ENCODE measurements at places on chromosomes 1 and 21.

- DNase-seq = peak; percentile 27
Observed at GRCh38 chr1:145908653-145909052, 1.2 kb downstream of the ITGA10 start.

- peak; percentile 36 for DNase-seq
Observed at GRCh38 chr1:157163273-157164127, 25.3 kb upstream of the ETV3 start.

- DNase-seq = peak; percentile 29
Observed at GRCh38 chr1:215285013-215285800, 202.7 kb downstream of the KCNK2 start.

DNA sequence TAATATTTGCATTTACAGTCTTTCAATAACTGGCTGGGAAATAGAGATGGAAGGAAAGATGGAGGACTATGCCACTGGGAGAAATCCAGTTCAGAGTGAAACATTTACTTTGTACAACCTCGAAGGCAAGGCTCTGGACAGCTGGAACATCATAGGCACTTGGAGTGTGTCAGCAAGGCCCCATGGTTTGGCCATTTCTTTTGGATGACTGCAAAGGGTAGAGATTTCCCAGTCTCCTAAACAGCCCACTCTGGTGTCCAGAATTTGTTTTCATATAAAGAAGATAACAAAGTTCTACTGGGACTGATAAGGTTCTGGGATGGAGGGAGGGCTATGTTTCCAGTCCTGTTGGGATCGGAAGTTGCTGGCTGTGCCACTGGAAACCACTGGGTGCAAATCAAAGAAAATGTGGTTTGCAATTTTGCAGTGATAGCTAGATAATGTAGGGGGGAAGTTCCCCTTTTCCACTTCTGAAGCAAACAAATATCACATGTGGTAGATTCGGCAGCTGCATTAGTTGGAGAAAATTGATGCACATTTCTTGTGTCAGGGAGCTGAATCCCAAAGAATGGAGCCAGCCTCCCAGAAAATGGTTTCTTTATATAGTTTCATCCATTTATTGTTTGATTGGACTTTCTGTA, 16.2 kb downstream of the KCND3 start:
- DNase-seq = no peak

- no peak for DNase-seq
Observed at GRCh38 chr1:234234199-234234598, 139.1 kb upstream of the COA6 start.

DNA sequence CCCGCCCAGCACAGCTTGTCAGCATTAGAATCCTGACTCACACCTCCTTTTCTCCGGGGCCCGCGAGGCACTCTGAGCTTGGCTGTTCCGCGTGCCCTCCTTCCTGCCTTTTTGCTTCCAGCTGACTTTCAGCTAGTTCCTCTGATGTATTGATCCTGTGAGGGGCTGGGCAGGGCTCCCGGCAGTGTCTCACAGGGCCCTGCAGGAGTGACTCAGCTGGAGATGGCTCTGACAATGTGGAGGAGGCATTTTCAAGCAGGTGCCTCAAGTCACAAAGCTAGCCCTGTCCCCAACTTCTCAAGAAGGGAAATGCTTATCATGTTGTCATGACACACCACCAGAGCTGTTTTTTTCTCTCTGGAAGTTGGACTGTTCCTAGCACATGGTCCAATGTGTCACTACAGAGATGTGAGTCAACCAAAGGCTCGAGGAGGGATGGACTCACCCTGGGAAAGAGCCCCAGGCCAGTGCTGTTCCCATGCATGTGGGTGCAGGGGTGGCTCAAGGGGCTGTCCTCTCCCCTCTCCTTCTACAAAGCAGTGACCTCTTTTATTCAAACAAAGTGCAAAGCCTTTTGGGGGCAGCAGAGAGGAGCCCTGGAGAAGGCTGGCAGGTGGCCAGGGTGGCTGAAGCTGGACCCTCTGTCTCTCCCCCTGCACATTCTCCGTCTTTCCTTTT, 30.6 kb downstream of the SYT6 start:
- DNase-seq = peak; percentile 44

DNA sequence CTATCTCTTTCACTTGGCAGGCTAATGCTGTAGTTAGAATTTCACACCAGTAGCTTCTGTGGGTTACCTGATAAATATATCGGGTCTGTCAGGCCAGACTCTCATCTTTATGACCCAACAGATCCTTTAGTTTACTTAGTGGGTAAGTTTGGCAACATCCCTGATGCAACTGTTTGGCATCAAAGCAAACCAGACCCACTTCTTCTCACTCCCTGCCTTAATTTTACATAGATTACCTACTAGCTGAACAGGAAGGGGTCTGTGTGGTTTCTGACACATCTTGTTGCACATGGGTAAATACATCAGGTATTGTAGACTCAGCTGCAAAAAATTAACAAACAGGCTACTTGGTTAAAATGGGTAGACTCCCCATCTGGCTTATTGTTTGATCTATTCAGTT, 3.2 kb upstream of the GUK1 start:
- DNase-seq = no peak

- DNase-seq = peak; percentile 83
Observed at GRCh38 chr1:164651351-164651951, 92.5 kb downstream of the PBX1 start.

- peak; percentile 94 for DNase-seq
Observed at GRCh38 chr1:8941906-8942305, 3.8 kb upstream of the CA6 start.

DNA sequence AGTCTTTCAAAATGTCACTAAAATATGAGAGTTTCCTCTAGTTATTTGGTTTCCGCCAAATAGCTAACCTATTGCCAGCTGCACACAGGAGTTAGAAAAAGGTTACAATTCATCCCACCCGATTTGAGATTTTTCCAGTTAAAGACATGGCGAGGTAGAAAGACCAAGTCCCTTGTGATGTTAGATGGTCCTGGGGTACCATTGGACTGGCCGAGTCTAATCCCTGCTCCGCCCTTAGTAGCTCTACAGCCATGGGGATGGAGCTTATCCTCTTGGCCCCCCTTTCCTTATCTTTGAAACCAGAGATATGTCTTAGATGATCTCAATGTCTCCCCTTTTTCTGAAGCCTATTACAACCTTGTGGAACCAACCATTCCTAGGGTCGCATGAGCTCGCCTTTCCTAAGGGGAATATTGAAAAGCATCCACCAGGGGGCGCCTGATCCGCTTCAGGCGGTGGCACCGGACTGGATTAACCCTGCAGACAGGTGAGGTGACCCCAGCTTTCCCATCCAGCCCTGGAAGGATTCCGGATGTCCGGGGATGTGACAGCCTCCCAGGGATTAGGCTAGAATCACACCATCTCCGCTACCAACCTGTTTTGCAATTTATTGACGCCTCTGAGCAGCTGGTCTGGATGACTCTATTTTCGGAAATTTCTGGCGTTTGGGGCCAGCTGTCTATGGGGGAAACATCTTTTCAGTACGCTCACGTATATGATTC, 68.3 kb upstream of the SIM2 start:
- DNase-seq = peak; percentile 36

- DNase-seq = no peak
Observed at GRCh38 chr1:229217716-229218115, 53.2 kb upstream of the RAB4A start.

GRCh38 chr1:47940779-47941178, 56.4 kb downstream of the TRABD2B start:
- DNase-seq = no peak

DNA sequence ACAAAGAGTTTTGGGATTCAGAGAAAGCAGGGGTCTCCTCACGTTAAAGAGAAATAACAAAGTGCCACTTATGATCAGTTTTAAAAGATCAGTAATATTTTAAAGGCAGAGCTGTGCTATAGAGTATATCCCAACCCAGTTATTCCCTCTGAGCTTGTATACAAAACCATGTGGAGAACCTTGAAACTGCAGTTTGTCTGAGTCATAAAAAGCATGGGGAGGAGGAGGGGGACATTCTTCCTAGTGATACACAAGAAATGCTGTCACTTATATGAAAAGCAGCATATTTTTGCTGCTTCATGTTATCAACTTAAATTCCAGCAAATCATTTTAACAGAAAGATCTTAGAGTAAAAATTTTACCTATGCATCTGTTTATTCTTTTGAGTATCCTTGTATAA, 244.5 kb downstream of the GPR52 start:
- DNase-seq = peak; percentile 41

DNA sequence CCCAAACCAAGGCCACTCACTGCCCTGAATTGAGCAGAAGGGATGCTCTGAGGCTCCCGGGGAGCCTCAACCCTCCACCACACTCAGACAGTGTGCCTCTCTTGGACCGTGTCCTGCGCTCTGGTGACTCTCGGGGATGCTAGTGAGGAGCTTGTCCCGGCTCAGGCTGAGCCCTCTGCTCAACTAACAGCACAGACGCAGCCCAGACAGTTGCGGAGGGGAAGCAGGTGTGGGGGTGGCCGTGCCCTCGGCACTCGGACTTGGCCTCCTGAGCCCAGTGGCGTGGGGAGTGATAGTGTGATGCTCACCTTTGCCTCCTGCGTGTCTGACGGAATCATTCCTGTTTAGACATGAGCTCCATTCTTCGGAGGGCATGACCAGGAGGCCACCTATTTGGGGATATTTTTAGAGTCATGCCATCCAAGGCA, 15.4 kb upstream of the SLC19A1 start:
- DNase-seq = no peak

- no peak for DNase-seq
Observed at GRCh38 chr1:31787261-31787660, 23.1 kb upstream of the ADGRB2 start.

DNA sequence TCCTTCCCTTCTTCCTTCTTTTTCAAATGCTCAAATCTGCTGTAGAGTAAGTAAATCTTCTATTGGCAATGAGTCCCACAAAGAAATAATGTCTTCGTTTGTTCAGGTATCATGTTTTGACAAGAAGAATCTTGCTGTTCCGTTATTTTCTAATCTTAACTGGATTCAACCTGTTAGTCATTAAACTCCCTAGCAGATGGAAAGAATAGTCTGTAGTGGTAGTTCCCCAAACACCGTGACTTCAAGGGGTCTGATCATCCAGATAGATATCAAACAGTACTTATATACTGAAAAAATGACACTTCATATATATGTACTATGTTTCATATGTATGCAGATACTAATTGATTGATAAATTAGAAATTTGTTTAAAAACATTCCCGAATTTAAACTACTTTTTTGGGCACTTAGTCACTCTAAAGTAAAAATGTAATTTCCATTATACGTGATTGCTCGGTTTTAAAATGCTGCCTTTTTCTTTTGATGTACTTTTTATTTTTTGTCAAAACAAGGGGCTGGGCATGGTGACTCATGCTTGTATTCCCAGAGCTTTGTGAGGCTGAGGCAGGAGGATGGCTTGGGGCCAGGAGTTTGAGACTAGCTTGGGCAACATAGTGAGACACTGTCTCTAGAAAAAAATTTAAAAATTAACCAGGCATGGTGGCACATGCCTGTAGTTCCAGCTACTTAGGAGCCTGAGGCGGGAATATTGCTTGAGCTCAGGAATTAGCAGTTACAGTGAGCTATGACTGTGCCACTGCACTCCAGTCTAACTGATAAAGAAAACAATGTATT, 335.7 kb upstream of the SNX7 start:
- peak; percentile 89 for DNase-seq

DNA sequence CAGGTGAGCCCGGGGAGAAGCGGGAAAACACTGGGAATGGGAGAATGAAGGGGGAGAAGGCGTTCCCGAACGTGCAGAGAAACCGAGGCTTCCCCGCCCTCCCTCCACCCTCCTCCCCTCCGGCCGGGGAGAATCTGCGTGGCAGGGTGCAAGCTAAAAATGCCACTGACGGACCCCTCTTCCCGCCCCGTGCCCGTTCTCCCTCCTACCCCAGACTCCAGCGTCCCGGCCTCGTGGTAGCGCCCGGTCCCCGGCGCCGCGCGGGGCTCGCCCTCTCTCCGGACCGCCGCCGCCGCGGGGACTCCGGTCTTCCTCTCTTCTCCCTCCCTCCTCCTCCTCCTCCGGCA, 81.6 kb upstream of the AK4 start:
- no peak for DNase-seq
